Adrenal gland (tissue), 19 donors: ENCODE measurements at places on chromosomes 3 and 15. TPM values are rescaled to one million over a fixed set of nuclear protein-coding genes. Genes with fewer than 3 reads are reported as not detected.

Gene FOXB1
- not detected for total RNA-seq

Gene DUOXA2
- total RNA-seq = not detected

DNA sequence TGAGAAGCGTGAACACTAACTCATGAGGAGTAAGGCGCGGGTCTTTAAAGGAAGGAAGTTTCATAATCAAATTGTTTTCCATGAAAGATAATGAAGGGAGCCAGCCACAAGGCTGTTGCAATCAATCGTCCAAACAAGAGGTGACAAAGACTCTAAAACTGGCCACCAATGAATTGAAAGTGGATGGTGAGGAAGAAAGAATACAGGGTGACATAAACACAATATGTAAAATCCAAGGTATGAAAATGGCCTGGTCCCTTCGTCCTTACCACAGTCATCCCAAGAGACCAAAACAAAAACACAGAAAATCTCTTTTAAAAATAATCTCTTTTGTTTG is 12.0 kb downstream of the CD86 start:
- H3K36me3 ChIP-seq = no peaks in the 10 kb centered on the region
- H3K27ac ChIP-seq = no peak overlapping the region
- DNase-seq = no peak
- peaks cover 6% of the 10 kb centered on the region for H3K4me1 ChIP-seq
- H3K27me3 ChIP-seq = no peaks in the 10 kb centered on the region
- no peak overlapping the region for H3K4me3 ChIP-seq

Gene PRSS50
- total RNA-seq = 0.17 TPM

GRCh38 chr15:71651750-71652186 is 158.6 kb upstream of the NR2E3 start:
- H3K36me3 ChIP-seq = no peaks in the 10 kb centered on the region
- H3K27me3 ChIP-seq = no peaks in the 10 kb centered on the region
- H3K27ac ChIP-seq = no peak overlapping the region
- no peak overlapping the region for H3K4me3 ChIP-seq

DNA sequence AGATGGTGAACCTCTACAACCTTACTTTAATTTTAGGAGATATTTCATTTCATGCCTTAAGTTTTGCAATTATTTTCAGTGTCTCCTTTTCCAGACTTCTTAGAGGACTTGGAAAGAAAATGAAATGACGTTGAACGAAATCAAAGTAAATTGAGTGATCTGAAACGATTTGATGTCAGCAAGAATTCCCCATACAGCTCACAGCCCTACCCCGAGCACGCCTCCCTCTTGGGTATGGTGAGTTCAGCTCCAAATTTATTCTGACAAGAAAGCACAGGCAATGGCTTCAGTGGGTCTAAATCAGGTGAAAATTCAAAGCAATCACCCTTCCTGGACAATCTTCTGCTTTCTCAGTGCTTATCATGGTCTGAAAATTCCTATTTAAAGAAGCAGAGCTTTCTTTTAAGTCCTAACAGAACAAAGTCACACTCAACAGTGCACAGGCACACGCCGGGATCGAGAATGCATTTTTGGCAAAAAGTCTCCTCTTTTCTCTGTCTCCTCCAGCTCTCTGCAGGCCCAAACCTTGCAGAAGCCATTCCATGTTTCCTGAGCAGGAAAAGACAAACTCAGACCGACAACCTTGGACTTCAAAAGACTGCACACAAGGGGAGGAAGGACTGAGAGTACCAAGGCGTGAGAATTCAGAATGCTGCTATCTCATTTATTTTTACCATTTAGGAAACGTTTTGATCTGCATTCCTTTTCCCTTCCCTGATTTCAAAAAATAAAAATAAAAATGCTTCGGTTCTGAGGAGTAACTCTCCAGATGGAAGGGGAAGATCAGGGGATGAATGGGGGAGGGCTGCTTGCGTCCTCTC is 72.0 kb downstream of the CCNL1 start:
- DNase-seq = no peak
- H3K36me3 ChIP-seq = no peaks in the 10 kb centered on the region
- H3K4me3 ChIP-seq = peak overlapping the region; percentile 67
- H3K27me3 ChIP-seq = no peaks in the 10 kb centered on the region
- H3K27ac ChIP-seq = peak overlapping the region; percentile 97

Gene FOXL2NB
- 2.9 TPM for total RNA-seq

Gene BOC
- 22.3 TPM for total RNA-seq

DNA sequence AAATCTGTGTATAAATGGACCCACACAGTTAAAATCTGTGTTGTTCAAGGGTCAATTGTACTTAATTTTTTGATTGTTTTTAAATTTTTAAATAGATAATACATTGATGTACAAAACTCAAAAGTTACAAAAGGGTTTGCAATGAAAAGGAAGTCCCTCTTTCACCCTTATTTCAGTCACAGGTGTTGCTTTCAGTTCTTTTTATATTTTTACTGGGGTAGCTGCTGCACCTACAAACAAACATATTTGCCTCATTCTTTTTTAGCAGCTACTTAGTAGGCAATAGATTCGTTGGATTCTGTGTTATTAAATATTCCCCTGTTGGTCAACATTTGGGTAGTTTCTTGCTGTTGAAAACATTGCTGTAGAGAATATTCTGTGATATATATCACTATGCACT is 44.4 kb downstream of the PIAS1 start:
- DNase-seq = no peak
- no peak overlapping the region for H3K4me3 ChIP-seq
- peaks cover 46% of the 10 kb centered on the region for H3K4me1 ChIP-seq
- H3K27me3 ChIP-seq = no peaks in the 10 kb centered on the region
- no peaks in the 10 kb centered on the region for H3K36me3 ChIP-seq
- no peak overlapping the region for H3K27ac ChIP-seq

DNA sequence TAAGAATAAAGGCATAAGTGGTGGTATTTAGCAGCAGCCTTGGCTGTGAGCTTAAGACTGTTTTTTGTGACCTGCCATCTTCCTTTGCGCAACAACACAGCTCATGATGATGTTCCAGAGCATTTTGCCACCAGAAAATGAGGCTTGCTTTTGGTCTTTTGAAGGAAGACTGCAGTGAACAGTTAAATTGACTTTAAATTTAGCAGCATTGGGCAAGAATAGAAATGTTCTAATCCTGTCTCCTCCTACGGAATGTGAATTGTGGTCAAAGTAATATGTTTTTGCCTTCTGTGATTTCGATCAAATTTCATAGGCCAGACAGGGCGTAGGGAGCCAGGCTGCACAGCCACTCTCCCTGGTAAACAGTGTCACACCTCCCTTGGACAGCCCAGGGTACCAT is 460.7 kb upstream of the RASGRP1 start:
- H3K4me1 ChIP-seq = peaks cover 4% of the 10 kb centered on the region
- H3K27me3 ChIP-seq = no peaks in the 10 kb centered on the region
- no peak overlapping the region for H3K4me3 ChIP-seq
- no peak for DNase-seq
- no peaks in the 10 kb centered on the region for H3K36me3 ChIP-seq

DNA sequence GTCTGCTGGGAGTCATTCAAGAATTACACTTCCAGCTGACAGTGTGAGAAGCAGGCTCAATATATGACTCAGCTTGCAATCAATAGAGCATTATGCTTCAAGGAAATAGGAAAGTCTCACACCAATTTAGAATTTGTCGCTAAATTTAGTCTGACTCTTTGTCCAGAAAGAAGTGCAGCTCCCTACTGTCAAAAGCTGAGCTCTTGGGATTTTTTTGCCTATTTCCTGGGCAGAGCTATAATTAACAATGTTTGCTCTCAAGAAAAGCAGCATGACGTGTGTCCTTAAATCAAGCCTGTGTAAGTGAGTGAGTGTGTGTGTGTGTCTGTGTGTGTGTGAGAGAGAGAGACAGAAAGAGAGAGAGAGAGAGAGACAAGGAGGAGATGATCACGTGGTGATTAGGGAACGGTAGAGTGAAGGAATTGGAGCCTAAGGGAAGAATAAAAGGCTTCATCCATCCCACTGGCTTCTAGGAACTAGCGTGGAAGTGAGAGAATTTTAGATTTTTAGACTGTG is 16.4 kb upstream of the SLC35G2 start:
- H3K27ac ChIP-seq = no peak overlapping the region
- H3K36me3 ChIP-seq = no peaks in the 10 kb centered on the region
- no peak for DNase-seq
- no peaks in the 10 kb centered on the region for H3K27me3 ChIP-seq
- H3K4me3 ChIP-seq = no peak overlapping the region

Gene NME9
- total RNA-seq = 1.1 TPM

Gene ADAMTSL3
- 8.8 TPM for total RNA-seq
